Stimulated activated CD8-positive, alpha-beta memory T cell treated with anti-CD3 and anti-CD28 coated beads, Interleukin-15, amount 100 ng/mL, for 1 hour (primary cell): ENCODE measurements at places on chromosomes 4 and X.

DNA sequence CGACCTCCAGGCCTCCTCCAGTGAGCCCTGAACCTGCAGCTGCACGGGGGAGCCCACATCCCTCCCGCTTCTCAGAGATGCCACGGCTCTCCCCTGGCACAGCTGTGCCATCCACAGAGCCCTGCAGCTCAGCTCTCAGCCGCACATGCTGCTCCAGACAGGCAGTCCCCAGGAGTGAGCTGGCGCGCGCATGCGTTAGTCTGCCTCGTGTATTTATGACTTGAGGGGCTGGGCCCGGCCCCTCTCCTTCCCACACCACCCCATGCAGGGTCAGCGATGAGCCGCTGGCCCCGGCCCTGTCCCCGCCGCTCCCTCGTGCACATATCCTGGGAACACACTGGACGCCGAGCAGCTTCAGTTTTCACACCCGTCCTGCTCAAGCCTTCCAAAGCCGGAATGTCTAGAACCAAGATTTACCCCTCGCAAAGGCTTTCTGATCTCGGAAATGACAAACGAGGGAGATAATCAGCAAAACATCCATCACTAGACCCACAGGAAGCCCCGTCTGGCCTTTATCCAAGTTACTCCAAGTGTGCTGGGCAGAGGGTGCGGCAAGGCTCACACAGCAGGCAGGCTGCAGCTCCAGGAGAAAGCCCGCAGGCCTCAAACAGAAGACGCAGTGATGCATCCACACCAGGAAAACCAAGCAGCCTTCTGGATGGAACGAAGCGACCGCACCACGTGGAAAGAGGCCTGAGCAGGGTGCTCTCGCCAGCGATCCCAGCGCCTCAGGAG lies 24.3 kb downstream of the GAK start:
- no peak for DNase-seq

GRCh38 chrX:19557822-19558221 lies 42.5 kb upstream of the MAP3K15 start:
- no peak for DNase-seq

DNA sequence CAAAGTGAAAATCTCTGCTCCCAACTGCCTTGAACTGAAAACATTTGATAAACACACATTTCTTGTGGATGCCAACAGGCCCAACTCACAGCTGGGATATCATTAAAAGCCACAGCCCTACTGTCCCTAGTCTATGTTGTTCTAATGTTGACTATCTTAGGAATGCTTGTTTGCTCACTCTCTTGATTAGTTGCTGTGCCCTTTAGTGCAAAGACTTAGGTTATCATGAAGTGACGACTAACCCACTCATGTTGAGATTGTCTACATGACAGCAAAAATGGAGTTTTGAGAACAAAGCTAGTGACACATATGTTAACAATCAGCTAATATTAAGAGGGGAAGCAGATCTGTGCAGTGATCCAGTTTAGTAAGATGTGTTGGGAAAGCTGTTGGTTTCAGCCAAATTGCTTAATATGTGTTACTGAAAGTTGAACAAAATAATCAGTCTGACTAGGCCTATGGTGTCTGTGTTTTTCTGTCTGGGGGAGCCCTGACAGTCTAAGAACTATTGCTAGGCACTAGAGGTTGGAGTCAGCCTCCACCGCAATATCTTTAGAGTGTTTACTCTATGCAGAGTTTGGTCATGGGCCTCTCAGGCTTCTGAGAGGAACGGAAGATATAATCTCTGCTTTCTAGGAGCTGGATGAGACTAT lies 125.5 kb downstream of the ATG4A start:
- DNase-seq, result no peak

DNA sequence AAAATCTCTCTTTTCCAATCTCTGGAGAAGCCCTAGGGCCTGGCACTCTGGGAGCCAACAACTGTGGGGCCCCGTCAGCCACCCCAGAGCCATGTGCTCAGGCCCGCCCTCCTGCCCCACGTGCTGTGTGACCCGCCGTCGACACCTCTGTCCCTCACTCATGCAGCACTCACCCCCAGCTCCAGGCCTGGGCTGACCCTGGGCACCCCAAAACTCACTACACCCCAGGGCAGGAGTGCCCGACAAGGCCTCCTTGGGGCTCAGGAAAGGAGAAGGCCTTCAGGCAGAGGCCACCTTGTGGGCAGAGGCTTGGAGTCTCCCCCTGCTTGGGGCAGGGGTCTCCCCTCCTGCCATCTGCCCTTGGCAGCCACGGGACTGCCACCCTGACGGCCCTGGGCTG lies 5.7 kb downstream of the MYL5 start:
- no peak for DNase-seq

DNA sequence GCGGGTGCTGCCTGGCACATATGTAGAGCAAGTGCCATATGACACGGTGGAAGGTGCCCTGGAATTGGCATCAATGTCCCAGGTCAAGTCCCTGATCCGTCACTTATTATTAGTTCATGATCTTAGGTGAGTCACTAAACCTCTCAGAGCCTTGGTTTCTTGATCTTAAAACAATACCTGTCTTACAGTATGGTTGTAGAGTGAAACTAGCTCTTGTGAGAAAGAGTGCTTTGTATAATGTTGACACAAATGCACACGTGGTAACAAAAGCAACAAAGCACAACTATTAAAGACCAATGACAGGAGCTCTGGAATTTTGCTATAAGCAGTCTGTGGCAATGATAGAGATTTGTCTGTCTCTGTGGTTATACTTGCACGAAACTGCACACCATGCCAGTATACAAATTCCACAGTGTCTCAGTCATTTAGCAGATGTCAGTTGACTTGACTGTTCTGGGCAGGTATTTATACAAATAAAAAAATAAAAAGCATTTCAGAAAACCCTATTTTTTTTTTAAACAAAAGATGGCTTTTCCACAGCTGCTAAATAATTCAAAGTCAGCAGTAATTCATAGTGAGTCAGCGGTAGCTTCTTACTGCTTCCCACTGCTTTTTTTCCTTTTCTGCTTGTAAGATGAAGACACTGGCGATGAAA lies 19.7 kb upstream of the ACSL1 start:
- DNase-seq, result no peak
